ENCODE measurements at places on chromosomes 16 and 17.

GRCh38 chr17:73069841-73070240 is 22.6 kb downstream of the SLC39A11 start:
- no peak for DNase-seq

GRCh38 chr16:19481296-19481695 is 40.6 kb downstream of the GDE1 start:
- DNase-seq: no peak

GRCh38 chr17:75617218-75617617 is 16.0 kb upstream of the SMIM5 start:
- no peak for DNase-seq

DNA sequence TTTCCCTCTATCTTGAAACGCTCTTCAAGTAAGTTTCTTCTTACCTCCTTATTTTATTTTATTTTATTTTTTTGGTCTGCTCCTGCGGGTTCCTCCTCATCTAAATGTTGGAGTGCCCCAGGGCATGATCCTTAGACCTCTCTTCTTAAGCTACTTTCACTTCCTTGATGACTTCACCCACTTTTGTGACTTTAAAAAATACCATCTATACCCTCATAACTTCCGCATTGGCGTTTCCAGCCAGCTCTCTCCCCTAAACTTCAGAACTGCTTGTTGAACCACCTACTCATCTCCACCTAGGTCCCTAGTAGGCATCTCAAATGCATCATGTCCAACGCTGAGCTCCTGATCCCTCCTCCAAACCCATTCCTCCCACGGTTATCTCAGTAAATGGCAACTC is 51.4 kb upstream of the NFAT5 start:
- DNase-seq: no peak

DNA sequence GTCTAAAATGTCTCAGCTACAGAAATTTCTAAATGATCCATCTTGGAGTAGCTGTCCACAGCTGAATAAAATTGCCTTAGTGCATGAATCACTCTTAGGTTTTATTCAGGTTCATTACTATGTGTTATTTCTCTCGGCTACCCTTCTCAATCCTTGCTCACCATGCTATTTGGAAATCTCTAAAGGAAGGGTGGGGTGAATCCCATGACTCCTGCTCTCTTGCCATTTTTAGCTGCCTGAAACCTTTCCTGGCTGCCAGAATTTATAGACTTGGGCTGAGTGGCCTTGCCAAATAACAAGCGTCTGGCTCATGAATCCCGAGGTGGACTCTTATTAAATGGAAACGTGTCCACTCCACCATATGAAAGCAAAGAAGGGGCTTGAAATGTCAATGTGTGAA is 936.1 kb upstream of the SOX9 start:
- DNase-seq: no peak

GRCh38 chr16:4172070-4172469 is 55.8 kb upstream of the ADCY9 start:
- DNase-seq: no peak

DNA sequence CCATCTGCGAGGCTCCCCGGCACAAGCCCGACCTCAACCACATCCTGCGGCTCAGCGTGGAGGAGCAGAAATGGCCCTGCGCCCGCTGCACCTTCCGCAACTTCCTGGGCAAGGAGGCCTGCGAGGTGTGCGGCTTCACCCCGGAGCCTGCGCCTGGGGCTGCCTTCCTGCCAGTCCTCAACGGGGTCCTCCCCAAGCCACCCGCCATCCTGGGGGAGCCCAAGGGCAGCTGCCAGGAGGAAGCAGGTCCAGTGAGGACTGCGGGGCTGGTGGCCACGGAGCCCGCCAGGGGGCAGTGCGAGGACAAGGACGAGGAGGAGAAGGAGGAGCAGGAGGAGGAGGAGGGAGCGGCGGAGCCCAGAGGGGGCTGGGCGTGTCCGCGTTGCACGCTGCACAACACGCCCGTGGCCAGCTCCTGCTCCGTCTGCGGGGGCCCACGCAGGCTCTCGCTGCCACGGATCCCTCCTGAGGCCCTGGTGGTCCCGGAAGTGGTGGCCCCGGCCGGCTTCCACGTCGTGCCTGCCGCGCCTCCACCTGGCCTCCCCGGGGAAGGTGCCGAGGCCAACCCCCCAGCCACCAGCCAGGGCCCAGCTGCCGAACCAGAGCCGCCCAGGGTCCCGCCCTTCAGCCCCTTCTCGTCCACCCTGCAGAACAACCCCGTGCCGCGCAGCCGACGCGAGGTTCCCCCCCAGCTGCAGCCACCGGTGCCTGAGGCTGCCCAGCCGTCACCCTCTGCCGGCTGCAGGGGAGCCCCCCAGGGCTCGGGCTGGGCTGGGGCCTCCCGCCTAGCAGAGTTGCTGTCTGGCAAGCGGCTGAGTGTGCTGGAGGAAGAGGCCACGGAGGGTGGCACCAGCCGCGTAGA is 13.1 kb upstream of the PRR35 start:
- DNase-seq: peak; percentile 46

DNA sequence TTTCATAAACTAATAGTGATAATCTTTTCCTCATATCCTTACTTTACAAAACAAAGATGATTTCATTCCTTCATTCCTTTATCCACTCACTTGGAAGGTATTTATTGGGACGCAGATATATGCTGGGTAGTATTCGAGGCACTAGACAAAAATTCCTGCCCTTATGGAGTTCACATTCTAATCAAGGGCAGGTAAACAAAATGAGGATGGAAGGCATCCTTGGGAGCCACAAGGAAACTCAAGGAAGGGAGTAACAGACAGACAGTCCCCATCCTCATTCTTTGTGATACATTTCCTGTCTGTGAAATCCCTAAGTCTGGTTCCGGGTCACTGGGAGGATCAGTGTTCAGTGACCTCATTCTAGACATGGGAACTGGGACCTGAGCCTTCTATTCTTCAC is 45.2 kb downstream of the SLC6A2 start:
- DNase-seq: no peak

- DNase-seq: no peak
These were observed 16.0 kb upstream of the RASL10B start for GRCh38 chr17:35715416-35715815.

- DNase-seq: no peak
These were observed 9.6 kb upstream of the UQCRC2 start for GRCh38 chr16:21943571-21943970.

- DNase-seq: no peak
These were observed 49.0 kb downstream of the CCDC182 start for GRCh38 chr17:57696050-57696449.

- DNase-seq: no peak
These were observed 370.0 kb downstream of the CDH11 start for GRCh38 chr16:64751906-64752305.

- peak; percentile 92 for DNase-seq
These were observed 9.0 kb upstream of the ZFP90 start for GRCh38 chr16:68529931-68530701.

GRCh38 chr16:24580665-24581064 is 41.3 kb downstream of the RBBP6 start:
- DNase-seq: no peak

DNA sequence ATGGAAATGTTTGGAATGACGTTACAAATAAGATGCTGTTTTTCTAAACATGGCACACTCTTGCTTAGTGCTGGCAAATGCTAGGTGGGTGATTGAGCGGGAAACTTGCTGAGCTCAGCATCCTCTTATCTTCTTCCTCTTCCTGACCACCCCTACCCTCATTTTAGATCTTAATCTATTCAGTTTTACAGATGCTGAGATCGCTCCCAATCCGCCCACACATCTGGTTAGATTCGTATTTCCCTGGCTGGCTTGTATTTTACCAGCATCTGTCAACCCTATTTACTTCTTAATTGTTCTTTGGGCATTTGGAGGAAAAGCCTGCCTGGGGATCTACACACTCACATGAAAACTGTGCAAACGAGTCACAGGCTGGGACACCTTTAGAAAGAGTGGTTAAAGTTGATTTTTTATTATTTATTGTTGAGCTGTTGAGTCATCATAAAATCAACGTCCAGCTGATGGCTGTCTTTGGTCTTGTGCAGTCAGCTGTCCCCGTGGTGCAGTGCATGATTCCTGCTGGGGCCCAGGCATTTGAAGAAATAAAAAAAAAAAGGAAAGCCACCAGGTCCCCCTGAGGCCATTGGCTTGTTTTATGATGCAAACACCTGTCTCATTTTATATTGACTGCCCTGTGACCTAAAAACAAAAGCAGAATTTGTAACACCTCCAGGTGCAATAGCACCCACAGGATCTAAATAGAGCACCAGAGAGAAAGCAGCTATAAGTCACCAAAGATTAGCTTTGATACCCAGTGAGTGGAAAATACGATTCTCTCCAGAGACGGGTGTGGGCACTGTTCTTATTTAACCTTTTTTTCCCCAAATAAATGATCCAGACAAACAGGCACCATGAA is 258.6 kb downstream of the HS3ST3B1 start:
- DNase-seq: no peak

DNA sequence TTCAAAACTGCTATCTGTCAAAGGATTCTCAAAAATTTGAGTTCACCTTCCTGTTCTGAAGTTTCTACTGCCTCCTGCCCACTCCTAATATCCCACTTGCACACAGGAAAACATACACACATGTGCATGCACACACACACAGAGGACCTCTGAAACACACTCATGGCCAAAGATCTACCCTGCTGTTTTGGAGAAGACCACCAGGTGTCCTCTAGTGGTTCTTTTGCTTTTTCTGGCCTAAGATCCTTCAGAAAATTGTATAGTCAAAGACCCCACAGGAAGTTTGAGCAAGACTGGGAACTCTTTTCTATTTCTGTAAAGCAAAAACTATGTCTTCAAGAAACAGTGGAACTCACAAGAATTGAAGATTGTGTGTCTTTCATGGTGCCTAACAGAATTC is 90.2 kb downstream of the CDH8 start:
- DNase-seq: no peak

DNA sequence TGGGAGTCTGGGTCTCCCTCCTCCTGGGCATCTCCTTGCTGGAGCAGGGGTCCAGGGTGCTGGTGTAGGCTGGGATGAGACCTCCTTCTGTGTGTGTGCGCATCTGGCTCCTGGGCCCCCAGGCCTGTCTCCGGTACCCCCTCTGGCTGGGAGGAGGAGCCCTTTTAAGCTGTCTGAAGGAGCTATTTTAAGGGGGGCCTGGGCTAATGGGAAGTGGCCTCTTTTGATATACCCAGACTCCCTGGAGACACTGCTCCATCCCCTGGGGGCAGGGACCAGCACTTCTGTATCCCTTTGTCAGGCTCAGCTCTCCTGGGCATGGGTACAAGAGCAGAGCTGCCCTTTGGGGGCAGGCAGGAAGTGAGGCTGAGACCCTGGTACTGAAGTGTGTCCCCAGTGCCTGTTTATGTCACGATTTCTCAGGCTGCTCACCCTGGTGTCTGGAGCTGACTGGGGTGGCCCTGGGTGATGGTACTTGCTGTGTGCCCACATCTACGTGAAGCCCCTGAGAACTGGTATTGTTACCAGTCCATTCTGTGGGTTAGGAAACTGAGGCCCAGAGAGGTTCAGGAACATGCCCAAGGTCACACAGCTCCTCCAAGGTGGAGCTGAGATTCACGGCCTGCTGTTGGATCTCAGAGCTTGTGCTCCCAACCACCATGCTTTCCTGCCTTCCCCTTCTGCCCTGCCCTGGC is 6.5 kb downstream of the ADCY7 start:
- DNase-seq: no peak

DNA sequence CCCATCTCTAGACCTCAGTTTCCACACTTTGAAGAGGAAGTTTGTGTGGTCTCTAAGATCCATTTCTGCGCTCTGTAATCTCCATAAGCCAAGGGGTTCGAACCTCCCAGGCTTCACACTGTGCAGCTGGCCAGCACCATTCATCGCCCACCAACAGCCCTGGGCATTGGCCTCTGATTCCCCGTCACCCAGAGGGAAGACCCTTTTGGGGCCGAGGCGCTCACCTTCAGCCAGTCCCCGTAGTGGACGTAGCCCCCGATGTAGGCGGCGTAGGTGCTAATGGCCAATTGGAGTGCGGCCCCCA is 678 bp downstream of the TMEM101 start:
- no peak for DNase-seq

DNA sequence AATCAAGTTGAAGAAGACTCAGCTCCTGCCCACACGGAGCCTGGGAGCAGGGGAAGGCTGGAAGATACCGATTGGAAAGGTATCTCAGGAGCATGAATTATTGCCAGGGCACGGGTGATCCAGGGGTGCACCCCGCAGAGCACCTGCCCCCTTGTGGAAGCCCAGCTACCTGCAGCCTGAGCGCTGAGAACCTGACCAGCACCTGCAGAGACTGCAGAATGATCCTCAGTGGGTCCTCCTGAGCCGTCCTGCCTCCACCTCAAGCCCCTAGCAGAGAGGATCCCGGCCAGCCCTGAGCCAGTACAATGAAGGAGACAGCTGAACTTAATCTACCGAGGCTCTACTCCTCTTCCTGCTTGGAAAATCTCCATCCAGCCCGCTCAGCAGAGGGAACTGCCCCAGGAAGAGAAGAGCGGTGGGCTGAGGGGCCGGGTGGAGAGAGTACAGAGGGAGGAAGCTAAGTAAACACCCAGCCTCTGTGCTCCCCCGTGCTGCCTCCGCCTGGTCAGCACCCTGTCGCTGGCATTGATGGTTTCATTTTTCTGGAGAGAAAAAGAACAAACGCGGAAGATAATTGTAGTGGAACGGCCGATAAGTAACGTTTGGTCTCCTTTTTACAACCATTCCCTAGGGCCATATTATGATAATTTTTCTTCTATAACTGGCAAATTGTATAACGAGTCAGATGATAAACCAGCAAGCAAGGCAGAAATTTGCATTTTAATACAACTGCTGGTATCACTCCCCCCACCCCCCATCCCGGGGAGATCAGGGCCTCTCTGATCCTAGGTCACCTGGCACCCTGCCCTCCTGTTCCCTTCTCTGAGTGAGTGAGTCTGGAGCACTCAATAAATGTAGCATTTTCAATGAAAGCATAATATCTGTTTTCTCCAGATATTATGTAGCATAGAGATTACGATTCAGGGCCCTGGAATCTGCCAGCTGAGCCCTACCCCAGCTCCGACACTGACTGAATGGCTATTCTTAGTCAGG is 204.5 kb upstream of the RPL38 start:
- peak; percentile 58 for DNase-seq

DNA sequence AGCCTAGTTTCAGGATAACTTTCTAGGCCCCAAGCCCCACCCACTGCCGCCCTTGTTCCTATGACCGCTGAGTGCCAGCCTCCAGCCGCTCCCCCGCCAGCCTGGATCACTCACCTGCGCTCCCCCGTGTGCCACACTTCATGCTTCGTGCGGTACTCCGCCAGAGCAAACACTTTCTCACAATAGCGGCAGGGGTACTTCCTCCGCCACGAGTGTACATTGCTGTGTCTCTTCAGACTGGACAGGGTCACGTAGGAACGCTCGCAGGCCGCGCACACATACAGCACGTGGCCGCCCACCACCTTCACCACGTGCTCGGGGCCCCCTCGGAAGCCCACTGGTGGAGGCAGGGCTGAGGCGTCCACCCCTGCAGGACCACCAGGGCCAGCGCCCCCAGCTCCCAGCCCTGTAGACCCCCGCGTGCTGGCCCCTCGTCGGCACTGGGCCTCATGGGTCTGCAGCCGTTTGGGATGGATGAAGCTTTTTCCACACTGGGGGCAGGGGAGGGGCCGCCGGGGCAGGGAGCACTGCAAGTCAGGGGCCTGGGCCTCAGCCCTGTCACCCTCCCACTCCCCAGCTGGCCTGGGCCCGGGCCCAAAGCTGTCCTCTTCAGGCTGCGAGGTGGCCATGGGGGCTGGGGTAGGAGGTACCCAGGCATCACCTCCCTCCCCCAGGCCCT is 13.7 kb downstream of the ZBTB4 start:
- no peak for DNase-seq

GRCh38 chr17:80397034-80397387 is 18.0 kb upstream of the ENDOV start:
- DNase-seq: no peak

Measured in activated naive CD4-positive, alpha-beta T cell treated with Interleukin-2 at 50 U/mL for 16 hours (primary cell).